Stimulated activated CD8-positive, alpha-beta memory T cell treated with anti-CD3 and anti-CD28 coated beads, Interleukin-7, amount 100 ng/mL, for 24 hours (primary cell): ENCODE measurements at places on chromosomes 16 and 17.

- no peak for DNase-seq
Measured at GRCh38 chr17:21711182-21711581, 18.9 kb downstream of the KCNJ18 start.

DNA sequence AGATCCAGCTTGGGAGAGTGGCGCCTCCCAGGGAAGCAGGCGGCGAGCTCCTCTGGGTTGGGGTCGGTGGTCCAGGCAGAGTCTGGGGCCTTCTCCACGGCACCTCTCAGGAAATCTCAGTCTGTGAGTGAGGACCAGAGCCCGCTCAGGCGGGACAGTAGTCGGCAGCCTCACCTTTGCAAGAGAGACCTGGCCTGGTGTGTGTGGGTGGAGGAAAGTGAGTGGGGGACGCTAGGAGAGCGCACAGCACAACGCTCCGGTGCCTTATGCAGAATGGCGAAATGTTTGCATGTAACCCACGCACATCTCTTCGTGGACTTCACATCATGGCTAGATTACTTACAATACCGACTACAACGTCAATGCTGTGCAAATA is 2.2 kb downstream of the AHSP start:
- DNase-seq, result no peak

DNA sequence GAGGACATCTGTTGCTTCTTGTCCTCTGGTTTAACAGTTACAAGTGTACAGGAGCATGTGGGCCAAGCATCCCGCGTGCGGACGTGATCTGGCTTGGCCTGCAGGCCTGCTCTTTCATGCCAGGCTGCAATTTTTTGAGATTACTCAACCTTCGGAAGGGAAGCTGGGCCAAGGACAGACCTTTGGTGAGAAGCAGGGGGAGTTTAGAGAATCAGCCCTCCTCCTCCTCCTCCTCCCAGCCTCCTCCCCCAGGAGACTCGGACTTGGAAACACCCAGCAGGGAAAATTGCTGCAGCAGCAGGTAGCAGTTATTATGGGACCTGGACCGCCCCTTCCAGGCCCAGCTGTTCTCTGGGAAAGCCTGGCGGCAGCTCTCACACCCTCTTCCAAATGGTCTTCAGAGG is 5.1 kb upstream of the KLHL36 start:
- DNase-seq, result no peak

DNA sequence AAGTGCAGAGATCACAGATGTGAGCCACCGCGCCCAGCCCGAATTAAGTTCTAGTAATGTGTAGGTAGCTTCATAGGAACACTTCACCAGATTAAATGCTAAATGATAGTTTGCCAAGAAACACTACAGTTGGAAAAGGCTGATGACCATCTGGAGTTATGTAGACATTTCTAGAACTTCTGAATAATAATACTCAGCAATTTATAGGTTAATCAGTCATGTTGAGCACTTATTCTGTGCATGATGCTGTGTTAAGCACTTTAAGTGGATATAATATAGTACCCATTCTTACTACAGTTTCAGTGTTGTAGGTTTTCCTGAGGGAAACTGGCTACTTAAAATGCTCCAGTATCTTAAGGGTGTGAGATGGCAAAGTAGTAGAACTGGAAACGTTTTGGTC is 45.2 kb downstream of the NUP93 start:
- DNase-seq, result no peak

DNA sequence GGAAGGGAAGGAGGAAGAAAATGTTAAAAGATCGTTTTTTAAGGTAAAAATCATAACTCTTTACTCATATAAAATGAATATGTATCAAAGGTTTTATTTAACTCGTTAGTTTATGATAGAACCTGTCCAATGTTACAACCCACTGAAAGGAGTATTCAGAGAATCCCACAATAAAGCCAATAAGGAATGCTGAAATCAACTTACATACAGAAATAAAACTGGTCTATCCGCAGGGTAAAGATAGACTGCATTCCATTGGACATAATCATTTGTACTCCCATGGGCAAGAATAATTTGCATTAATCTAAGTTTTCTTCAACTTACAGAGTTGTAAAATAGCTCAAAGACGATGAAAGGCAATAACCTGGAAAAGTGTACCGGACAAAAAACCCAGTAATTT is 17.9 kb upstream of the BEAN1 start:
- no peak for DNase-seq

DNA sequence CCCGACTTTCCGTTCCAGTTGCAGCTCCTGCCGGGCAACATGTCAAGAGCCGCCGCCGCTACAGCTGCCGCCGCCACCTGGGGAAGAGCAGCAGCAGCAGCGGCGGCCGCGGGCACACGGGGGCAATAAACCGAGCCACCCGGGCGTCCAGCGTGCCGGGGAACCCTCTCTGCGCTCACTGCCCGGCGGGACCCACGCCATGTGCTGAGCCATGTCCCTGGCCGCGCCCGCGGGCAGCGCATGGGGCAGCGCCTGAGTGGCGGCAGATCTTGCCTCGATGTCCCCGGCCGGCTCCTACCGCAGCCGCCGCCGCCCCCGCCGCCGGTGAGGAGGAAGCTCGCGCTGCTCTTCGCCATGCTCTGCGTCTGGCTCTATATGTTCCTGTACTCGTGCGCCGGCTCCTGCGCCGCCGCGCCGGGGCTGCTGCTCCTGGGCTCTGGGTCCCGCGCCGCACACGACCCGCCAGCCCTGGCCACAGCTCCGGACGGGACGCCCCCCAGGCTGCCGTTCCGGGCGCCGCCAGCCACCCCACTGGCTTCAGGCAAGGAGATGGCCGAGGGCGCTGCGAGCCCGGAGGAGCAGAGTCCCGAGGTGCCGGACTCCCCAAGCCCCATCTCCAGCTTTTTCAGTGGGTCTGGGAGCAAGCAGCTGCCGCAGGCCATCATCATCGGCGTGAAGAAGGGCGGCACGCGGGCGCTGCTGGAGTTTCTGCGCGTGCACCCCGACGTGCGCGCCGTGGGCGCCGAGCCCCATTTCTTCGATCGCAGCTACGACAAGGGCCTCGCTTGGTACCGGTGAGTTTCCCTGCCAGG is 604 bp downstream of the HS3ST3B1 start:
- no peak for DNase-seq

- DNase-seq, result peak; percentile 36
Measured at GRCh38 chr16:87850009-87851006, 19.0 kb downstream of the SLC7A5 start.

DNA sequence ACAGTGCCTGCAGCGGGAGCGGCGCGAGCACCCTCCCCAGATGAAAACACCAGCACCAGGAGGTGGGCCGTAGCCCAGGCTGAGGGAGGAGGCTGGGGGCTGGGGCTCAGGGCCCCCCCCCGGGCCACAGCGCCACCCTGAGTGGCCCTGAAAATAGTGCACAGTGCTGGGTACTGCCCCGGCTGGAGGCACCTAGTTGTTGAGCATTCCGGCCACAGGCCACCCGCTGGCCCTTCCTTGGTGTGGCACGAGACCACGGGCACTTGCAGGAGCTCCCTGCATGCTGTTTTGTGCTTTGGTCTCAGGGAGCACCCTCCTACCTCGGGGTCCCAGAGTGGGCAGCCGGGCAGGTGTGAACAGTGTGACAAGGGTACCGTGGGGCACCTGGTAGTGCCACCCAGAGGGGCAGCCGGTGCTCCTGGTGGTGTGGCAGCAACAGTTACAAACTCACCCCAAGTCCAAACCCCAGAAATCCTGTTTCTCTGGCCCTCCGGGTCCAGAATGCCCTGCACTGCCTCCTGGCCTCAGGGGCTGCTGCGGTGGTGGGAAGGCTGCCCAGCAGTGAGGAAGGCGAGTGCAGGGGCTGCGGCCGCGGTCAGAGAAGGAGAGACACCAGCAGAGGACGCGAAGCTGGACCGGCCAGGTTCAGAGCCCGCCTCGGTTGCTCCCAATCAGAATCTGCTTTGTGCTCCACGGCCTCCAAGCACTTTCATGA is 11.9 kb downstream of the FSCN2 start:
- no peak for DNase-seq

GRCh38 chr17:19718041-19718612 is 1.7 kb upstream of the SLC47A2 start:
- no peak for DNase-seq

DNA sequence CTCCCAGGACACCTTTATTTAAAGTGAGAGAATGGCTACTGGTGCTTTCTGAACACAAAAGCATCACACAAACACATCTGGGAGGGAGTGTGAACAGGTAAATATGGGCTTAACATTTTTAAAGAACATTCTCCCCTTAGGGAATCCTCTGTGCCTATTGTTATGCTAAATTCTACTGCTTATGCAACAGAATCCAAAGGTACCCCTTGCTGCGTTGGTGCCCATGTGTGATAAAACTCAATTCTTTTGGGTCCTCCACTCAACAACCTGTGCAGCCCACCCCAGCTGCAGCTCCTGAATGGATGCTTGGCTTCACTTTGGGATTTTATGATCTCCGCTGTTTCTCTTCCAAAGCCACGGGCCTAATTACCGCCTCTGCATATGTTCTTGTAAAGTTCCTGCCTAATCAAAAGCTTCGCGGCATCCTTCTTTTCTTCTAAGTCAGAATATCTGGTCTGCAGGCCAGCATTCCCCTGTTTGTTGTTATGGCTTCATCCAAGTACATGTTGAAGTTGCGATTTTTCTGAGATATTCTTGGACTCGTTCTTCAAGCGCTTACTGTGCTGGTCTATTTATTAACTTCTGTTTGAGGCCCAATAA is 23.9 kb downstream of the RHBDL3 start:
- no peak for DNase-seq

DNA sequence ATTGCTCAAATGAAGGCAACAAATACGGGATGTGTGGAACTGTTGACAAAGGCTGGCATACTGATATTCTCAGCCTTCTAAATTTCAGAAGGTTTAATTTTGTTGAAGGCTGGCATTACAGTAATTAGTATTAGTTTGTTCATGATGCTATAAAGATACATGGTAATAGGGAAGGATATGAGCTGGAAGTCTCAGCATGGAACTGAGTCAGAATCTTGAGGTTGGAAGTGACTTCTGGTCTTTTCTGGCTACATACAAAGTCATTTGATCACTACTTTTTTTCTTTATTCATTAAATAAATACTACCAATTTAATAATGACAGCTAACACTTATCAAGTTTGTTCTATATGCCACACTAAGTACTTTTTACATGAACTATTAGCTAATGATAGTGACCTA is 22.6 kb downstream of the RABEP1 start:
- no peak for DNase-seq

- DNase-seq, result peak; percentile 10
Measured at GRCh38 chr17:64599187-64599676, 62.9 kb downstream of the SMURF2 start.
